ENCODE measurements at places on chromosomes 6 and 20. TPM values are rescaled to one million over a fixed set of nuclear protein-coding genes. Genes with fewer than 3 reads are reported as not detected.

GRCh38 chr20:63900413-63900812 lies 5.5 kb downstream of the DNAJC5 start:
- no peak for DNase-seq
- no peaks in the 10 kb centered on the region for H3K27me3 ChIP-seq

GRCh38 chr6:3228046-3228671 lies 706 bp upstream of the TUBB2B start:
- no peak overlapping the region for H3K27ac ChIP-seq
- H3K4me3 ChIP-seq: peak overlapping the region; percentile 91

KCNQ2 gene
- total RNA-seq: 71.5 TPM

DNA sequence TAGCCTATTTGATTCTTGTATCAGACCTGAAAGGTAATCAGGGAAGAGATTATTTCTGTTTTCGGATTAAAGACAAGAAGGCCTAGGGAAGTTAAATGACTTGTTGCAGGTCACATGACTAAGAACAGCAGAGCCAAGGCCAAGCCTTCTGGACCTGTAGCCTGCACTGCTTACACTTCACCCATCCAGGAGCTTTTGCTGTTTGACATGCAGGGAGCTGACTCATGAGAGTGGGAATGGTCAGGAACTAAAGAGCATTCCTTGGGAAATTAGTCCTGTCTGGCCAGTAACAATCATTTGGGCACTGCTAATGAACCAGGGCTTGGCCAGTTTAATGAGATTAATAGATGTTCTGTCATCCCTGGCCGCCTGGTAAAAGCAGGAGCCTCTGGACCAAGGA lies 46.8 kb downstream of the EIF2S2 start:
- peaks cover 2% of the 10 kb centered on the region for H3K36me3 ChIP-seq
- H3K4me1 ChIP-seq: no peaks in the 10 kb centered on the region
- no peak for DNase-seq
- no peaks in the 10 kb centered on the region for H3K27me3 ChIP-seq

DNA sequence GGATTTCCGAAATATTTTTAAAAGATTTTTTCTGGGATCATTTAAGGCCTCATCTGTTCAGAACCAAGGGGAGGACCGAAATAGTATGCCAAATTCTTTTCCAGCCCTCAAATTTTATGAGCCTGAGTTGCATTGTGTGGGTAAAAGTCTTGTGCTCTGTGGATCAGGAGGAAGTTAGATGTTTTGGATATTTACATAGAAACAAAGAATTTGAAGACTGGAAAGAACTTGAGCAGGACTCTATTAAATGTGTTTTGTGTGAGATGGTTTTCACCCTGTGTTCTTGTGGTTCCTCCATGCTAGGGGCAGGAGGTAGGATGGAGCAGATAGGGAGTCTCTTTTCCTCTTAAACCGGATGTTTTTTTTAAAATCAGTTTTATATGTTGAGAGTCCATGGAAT lies 329.1 kb downstream of the LAMA2 start:
- no peak for DNase-seq
- no peaks in the 10 kb centered on the region for H3K4me1 ChIP-seq
- no peaks in the 10 kb centered on the region for H3K36me3 ChIP-seq
- H3K27me3 ChIP-seq: no peaks in the 10 kb centered on the region

DNA sequence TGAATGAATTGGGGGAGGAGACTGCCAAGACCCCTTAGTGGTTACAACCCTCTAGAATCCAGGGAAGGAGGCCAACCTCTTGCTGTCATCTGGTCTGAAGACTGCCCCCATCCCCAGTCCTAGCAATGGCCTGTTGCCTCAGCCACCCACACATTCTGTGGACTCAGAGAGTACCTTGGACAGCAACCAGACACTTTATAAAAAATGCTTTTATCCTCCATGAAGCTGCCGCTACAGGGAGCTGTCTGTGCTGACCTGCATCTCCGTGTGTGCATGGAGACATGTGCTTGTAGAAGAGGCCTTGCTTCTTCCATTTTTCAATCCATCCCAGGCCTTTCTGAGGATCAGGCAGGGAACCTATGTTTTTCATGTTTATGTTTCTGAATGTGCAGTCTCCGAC lies 15.2 kb downstream of the CDH22 start:
- H3K27me3 ChIP-seq: no peaks in the 10 kb centered on the region
- no peaks in the 10 kb centered on the region for H3K36me3 ChIP-seq
- DNase-seq: no peak
- H3K4me1 ChIP-seq: no peaks in the 10 kb centered on the region

GRCh38 chr20:48190757-48191156 lies 405.5 kb upstream of the SULF2 start:
- no peaks in the 10 kb centered on the region for H3K36me3 ChIP-seq
- no peaks in the 10 kb centered on the region for H3K27me3 ChIP-seq
- no peaks in the 10 kb centered on the region for H3K4me1 ChIP-seq
- H3K27ac ChIP-seq: no peak overlapping the region

GRCh38 chr6:33251395-33252012 lies 20.2 kb downstream of the VPS52 start:
- no peak overlapping the region for H3K4me3 ChIP-seq
- H3K36me3 ChIP-seq: peaks cover 29% of the 10 kb centered on the region
- no peaks in the 10 kb centered on the region for H3K4me1 ChIP-seq
- H3K27ac ChIP-seq: no peak overlapping the region
